ENCODE measurements at places on chromosomes 1 and 21.

DNA sequence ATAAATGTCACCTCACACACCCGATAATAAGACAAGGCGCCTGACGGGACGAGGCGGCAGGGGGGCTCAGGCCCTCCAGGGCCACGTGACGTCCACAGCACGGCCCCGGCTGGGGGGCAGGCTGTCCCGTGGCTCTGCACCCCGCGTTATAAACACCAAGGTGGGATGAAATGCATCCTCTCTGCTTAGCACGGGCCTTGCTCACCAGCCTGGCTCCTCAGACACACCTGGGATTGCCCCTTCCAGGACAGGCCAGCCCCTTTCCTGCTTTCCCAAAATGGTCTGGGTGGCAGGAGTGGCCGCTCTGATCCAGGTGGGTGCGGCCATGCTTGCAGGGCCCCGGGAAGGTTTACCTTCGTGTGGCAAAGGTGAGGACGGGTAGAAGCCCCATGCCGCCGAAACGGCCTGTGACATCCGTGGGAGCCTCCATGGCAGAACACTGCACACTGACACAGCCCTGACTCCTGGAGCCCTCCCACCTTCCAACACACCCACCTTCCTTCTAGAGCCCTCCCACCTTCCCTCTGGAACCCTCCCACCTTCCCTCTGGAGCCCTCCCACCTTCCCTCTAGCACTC lies 35.9 kb downstream of the SLC19A1 start:
- DNase-seq: no peak

DNA sequence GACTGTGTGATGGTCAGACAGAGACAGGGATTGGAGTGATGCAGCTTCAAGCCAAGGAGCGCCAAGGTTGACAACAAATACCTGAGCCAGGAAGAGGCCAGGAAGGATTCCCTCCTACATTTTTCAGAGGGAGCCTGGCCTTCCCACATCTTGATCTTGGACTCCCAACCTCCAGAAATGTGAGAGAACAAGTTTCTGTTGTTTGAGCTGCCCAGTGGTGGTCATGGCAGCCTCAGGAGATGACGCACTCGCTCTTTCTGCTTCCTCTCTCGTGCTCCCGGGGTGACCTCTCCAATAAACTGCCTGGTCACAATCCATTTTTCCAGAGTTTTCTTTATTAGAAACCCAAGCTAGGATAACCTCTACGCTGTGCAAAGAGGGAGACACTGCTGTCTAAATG lies 16.6 kb upstream of the IGSF5 start:
- DNase-seq: no peak

DNA sequence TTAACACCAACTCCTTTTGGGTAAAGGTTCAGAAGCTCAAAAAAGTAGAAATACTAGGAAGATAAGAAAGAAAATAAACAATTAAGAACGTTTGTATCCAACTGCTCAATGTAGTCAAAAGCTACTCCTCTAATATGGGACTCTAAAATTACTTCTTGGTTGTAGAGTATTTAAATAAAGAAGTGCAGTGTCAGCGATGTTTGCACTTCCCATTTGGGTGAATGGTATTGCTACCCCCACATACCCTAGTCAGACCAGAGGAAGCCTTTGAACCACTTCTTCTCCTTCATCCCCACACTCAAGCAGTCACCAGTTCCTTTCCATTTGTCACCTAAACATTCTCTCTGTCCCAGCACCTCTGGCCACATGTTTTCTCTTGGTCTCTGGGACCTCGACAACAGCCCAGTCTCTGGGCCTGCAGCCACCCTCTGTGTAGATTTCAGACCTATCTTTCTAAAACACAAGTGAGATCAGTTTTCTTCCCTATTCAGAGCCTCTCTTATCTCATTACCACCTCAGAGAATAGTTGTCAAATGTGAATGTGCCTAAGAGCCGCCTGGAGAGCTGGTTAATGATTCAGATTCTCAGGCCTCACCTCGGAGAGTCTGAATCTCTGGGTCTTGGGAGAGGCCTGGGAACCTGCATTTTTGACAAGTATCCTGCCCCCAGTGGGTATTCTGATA lies 109.8 kb downstream of the OMA1 start:
- no peak for DNase-seq

DNA sequence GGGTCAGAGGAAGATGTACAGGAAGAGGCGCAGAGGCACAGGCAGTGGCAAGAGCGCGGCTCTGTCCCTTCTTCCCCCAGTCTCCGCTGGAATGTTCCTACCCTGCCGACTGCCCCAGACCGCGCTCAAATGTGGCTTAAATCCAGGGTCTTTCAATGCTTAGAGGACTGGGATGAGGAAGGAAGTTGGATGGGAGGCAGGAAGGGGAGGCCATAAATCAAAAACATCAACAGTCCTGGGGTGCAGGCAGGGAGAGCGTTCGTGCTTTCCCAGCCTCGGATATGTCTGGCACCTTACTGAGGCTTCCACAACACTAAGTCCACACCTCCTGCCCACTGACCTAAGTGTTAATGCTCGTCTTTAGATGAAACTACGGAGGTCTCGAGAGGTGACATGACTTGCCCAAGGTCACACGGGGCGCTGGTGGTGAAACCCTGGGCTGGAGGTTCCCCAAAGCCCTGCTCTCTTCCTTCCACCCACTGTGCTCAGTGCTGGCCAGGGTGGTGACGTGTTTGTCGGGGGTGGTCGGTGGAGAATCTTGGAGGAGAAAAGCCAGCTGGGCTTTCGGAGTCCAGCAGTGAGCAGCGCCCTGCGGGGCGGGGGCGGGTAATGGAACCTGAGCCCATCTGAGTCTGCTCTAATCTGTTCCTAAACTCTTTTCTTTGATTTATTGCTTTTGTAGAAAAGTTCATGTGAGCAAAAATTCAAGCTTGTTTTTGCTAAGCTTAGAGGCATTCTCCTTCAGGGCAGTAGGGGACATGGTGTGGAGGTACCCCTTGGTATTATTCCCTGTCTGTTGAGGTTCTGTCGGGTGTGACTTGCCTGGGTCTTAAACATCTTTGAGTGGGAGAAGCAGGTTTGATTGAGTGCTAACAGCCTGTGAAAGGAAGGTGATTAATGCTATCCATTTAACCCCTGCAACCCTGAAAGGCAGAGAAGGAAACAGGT lies 708 bp downstream of the CDA start:
- DNase-seq: no peak

DNA sequence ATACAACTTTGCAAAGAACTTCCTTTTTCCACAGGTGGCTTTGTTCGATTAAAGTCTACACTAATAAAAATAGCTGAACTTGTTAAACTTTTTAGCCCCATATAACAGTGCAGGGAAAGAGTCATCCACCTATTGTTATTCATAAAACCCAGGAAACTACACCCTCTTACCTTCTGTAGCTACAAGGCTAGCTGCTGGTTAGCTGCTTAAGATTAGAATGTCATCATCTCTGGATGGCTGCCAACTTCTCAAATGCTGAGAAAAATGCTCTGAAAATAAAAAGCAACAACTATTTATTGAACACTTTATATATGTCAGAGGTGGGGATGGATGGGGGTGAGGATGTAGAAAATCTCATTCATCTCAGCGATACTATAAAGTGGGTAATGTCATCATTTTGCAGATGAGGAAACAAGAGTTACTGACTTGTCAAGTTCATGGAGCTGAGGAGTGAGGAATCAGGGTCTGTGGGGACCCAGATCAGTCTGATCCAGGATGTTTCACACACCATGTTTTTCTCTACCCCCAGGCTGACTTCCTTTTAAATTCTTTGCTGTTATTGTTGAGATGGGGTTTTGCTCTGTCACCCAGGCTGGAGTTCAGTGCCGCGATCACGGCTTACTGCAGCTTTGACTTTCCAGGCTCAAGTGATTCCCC lies 17.1 kb downstream of the ATP5PF start:
- DNase-seq: no peak

Data from activated gamma-delta T cell treated with anti-CD3 and anti-CD28 coated beads, Interleukin-2, amount 50 U/mL, for 16 hours (primary cell).